Peyer's patch (tissue), 4 donors: ENCODE measurements at places on chromosomes 5 and 9. TPM values are rescaled to one million over a fixed set of nuclear protein-coding genes. Genes with fewer than 3 reads are reported as not detected.

DNA sequence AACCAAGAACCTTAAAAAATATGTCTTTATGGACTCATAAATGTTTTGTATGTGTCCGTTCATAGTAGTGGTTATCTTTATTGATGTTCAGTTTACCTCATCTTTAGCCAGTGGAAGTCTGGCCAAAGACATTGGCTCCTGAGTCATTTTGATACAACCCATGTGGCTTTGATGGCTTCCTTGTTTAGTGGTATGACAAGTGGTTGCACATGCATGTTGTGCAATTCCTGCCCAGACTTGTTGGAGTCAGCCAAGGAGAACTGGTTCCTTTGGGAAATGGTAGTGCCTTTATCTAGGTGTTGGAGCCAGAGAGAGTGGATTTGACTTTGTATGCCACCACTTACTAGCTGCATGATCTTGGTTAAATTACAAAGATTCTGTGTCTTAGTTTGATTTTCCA lies 94.3 kb downstream of the RPS23 start:
- H3K4me1 ChIP-seq, result no peaks in the 10 kb centered on the region
- DNase-seq, result no peak
- no peak overlapping the region for H3K27ac ChIP-seq
- no peaks in the 10 kb centered on the region for H3K27me3 ChIP-seq
- peaks cover 6% of the 10 kb centered on the region for H3K36me3 ChIP-seq

DNA sequence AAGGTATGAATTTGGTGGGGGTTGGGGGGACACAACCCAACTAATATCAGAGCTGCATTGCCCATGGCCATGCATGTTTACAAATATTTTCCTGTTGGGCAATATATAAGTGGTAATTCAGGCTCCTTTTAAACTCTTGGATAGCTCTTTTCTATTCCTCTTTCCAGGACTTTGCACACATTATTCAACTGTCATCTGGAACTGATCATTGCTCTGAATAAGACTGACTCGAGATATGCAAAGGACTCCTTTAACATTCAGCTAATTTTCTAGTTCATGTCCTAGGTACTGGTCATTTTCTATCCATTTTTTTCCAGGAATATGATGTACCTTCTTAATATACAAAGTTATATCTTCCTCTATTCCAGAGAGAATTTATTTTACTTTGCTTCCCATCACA lies 89.5 kb upstream of the STK32A start:
- H3K36me3 ChIP-seq, result no peaks in the 10 kb centered on the region
- H3K4me3 ChIP-seq, result no peak overlapping the region
- no peaks in the 10 kb centered on the region for H3K27me3 ChIP-seq
- H3K27ac ChIP-seq, result no peak overlapping the region
- no peaks in the 10 kb centered on the region for H3K4me1 ChIP-seq

GRCh38 chr5:13581914-13582313 lies 362.6 kb downstream of the DNAH5 start:
- H3K27me3 ChIP-seq, result no peaks in the 10 kb centered on the region
- DNase-seq, result no peak
- H3K4me1 ChIP-seq, result no peaks in the 10 kb centered on the region
- no peak overlapping the region for H3K27ac ChIP-seq
- no peaks in the 10 kb centered on the region for H3K36me3 ChIP-seq

DNA sequence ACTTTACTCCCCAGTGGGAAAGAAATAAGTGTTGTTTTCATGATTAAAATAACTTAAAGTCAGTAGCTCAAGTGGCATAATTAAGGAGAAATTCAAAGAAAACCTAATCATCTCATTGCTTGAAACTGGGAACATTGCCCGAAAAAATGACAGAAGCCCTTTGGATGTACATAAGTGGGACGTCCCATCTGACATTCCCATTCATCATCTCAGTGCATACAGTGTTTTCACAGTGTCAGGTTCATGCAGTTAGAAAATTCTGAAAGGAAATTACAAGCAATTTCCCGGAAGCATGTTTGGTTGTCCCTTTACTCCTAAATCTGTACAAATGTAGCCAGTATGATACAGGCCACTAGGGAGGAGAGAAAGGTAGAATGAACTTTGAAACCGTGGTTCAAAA lies 95.6 kb downstream of the ADAMTS16 start:
- H3K4me1 ChIP-seq, result no peaks in the 10 kb centered on the region
- no peak overlapping the region for H3K4me3 ChIP-seq
- no peaks in the 10 kb centered on the region for H3K27me3 ChIP-seq

DNA sequence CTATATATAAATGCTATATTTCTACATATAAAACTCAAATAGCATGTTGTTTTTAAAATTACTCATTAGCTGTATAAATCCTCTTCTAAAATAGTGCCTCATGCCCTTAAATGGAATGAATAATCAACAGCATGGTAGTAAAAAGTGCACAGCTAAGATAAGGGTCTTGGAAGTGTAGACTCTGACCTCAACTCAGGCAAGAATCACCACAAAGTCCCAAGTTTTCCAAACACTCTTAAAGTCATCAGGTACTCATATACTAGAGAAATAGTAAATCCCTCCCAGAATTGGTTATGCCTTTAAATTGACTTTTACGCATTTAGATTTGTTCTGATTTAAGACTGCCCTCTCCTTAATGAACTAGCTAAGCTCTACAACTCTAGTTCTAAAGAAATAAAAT lies 113.8 kb downstream of the TMEM161B start:
- no peaks in the 10 kb centered on the region for H3K27me3 ChIP-seq
- no peak overlapping the region for H3K4me3 ChIP-seq
- H3K4me1 ChIP-seq, result no peaks in the 10 kb centered on the region
- no peak overlapping the region for H3K27ac ChIP-seq
- no peak for DNase-seq

DNA sequence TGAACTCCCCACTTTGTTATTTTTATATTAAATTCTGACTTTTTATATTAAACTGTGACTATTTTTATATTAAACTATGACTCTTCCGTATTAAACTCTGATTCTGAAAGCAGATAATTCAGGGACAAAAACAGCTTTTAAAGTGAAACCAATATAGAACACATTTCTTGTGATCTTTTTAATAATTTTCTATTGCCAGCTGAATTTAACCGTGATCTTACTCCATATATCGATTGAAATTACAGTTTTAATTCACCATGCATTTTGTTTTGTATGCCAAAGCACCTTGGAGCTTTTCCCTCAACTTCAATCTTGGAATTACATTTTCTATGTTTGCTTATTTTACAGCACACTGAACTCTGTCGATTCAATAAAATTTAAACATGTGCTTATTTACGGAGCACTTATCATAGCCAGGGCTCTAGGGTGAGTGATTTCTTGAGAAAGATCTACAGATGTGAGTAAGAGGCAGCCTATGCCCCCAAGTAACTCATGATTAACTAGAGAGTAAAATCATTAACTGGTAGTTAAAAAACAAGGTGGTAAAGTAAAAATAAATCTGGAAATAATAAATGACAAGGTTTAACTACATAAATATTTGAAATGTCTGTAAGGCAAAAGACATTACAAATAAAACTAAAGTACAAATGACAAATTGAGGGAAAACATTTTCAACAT lies 72.9 kb upstream of the ALDH1B1 start:
- H3K27ac ChIP-seq, result no peak overlapping the region
- no peak for DNase-seq
- H3K4me3 ChIP-seq, result no peak overlapping the region

DNA sequence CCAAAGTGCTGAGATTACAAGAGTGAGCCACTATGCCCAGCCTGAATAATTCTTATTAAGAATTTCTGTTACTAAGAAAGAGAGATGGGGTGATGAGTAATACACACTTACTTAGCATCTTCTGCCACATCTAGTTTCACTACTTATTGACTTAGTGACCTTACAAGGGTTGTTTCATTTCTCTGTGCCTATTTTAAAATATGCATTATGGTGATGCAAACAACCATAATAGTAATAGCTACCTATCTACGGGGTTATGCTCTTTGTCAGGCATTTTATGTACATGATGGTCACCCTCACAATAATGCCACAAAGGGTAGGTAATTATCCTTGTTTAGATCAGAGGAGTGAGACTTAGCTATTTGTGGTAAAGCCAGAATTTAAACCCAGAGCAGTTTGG lies 499.0 kb upstream of the SGCD start:
- no peaks in the 10 kb centered on the region for H3K36me3 ChIP-seq
- H3K4me3 ChIP-seq, result no peak overlapping the region
- no peaks in the 10 kb centered on the region for H3K4me1 ChIP-seq
- no peak for DNase-seq
- no peak overlapping the region for H3K27ac ChIP-seq

- H3K27ac ChIP-seq, result no peak overlapping the region
- H3K4me3 ChIP-seq, result no peak overlapping the region
- no peaks in the 10 kb centered on the region for H3K4me1 ChIP-seq
Observed at GRCh38 chr9:20865347-20865746, 166.1 kb downstream of the HACD4 start.

DNA sequence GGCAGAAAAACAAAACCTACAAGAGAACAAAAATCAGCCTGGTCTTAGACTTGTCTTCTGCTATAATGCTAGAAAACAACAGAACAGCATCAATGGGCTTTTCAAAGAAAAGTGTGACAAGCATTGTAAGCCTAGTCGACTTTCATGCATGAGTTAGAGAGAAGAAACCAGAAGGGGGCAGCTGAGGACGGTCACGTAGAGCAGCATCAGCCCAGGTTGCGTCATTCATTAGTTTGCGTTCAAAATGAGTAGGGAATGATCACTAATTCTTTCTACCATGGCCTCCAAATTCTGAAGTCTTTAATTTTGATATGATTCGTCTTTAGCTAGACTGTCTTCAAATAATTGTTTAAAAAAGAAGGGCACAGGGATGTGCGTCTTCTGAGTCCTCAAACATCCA lies 4.7 kb upstream of the ISCA1 start:
- DNase-seq, result no peak
- H3K36me3 ChIP-seq, result no peaks in the 10 kb centered on the region
- H3K27me3 ChIP-seq, result no peaks in the 10 kb centered on the region
- H3K27ac ChIP-seq, result no peak overlapping the region

DNA sequence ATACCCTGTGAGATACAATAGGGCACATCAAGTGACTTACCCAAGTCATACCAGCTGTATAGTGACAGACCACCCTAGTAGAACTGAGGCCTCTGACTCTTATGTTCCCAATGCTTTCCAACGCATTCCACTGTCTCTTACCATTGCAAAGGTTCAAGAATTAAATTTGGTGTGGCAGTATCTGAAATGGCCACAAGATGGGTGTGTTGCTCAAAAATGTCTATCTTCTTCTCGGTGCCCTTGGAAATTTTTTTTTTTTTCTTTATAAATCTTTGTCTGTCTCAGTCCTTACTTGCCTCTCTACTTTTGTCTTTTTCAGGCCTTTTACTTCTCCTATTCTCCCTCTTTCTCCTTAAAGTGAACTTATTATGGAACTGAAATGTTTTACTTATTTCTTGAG lies 48.4 kb downstream of the GPR21 start:
- DNase-seq, result no peak
- no peaks in the 10 kb centered on the region for H3K27me3 ChIP-seq
- no peaks in the 10 kb centered on the region for H3K36me3 ChIP-seq
- no peaks in the 10 kb centered on the region for H3K4me1 ChIP-seq

- H3K27ac ChIP-seq, result no peak overlapping the region
- H3K4me1 ChIP-seq, result peaks cover 13% of the 10 kb centered on the region
- H3K27me3 ChIP-seq, result no peaks in the 10 kb centered on the region
- H3K36me3 ChIP-seq, result no peaks in the 10 kb centered on the region
Observed at GRCh38 chr9:133704711-133705181, 33.4 kb downstream of the SARDH start.

GRCh38 chr5:38426490-38426889 lies 130.0 kb downstream of the LIFR start:
- no peak overlapping the region for H3K27ac ChIP-seq
- DNase-seq, result no peak
- H3K4me3 ChIP-seq, result no peak overlapping the region
- H3K4me1 ChIP-seq, result no peaks in the 10 kb centered on the region

GRCh38 chr5:95921501-95921900 lies 40.1 kb downstream of the ELL2 start:
- no peaks in the 10 kb centered on the region for H3K4me1 ChIP-seq
- H3K27me3 ChIP-seq, result no peaks in the 10 kb centered on the region
- DNase-seq, result no peak
- no peaks in the 10 kb centered on the region for H3K36me3 ChIP-seq
- H3K4me3 ChIP-seq, result no peak overlapping the region

DNA sequence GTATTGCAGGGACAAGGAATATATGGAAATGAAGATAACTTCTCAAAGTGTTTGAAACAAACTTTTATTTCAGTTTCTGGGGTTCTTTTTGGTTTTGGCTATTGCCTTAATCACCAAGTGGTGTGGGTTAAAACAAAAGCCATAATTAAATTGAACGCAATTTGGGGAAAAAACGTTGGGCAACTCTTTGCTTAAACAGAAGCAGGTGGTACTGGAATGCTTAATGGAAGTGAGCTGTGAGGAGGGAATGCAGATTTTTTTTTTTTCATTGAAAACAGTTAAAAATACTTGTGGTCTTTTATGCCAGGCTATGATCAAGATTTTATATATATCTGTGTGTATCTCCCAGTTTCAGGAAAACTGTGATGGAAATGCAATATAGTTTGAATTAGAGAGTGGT lies 195.7 kb upstream of the TUT7 start:
- no peaks in the 10 kb centered on the region for H3K27me3 ChIP-seq
- H3K4me3 ChIP-seq, result no peak overlapping the region
- no peak overlapping the region for H3K27ac ChIP-seq
- no peak for DNase-seq

GRCh38 chr5:141850786-141851185 lies 27.4 kb downstream of the PCDH1 start:
- no peaks in the 10 kb centered on the region for H3K27me3 ChIP-seq
- DNase-seq, result no peak
- peaks cover 14% of the 10 kb centered on the region for H3K36me3 ChIP-seq
- peaks cover 23% of the 10 kb centered on the region for H3K4me1 ChIP-seq

GRCh38 chr9:127710204-127710783 lies 3.5 kb downstream of the CFAP157 start:
- no peaks in the 10 kb centered on the region for H3K27me3 ChIP-seq
- H3K27ac ChIP-seq, result no peak overlapping the region
- H3K36me3 ChIP-seq, result no peaks in the 10 kb centered on the region
- H3K4me3 ChIP-seq, result no peak overlapping the region
- peaks cover 10% of the 10 kb centered on the region for H3K4me1 ChIP-seq

DNA sequence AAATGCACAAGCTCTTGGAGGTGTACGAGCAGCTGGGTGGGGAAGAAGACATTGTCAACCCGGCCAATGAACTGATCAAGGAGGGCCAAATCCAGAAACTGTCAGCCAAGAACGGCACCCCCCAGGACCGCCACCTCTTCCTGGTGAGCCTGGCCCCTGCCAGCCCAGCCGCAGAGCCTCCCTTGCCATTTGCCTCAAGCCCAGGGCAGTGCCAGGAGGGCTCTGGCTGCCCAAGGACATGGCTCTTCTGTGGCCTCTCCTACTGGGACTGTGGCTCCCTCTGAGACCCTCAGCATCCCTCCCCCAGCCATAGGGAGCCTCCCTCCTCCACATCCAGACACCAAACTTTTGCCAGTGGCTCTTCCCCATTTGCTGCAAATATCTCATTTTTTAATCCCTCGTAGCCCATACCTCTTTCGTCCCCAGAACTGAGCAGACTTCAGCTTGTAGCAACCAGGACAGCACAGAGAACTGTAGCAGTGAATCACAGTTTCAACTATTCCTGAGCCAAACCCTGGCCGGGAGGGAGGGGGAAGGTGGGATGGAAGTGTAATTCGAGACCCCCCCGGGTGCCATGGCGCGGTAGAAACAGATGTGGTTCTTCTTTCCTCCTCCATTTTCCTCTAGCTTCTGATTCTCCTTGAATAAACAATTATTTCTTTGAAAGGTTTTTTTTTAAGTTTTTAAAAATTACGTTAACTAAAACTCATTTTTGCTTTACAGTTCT lies 44.5 kb upstream of the SUSD3 start:
- no peaks in the 10 kb centered on the region for H3K4me1 ChIP-seq
- no peaks in the 10 kb centered on the region for H3K36me3 ChIP-seq
- no peak overlapping the region for H3K27ac ChIP-seq
- no peaks in the 10 kb centered on the region for H3K27me3 ChIP-seq

The BASP1 gene
- total RNA-seq, result not detected

The FSTL4 gene
- total RNA-seq, result 1.6 TPM

The ANKRD34B gene
- not detected for total RNA-seq
